ENCODE measurements at places on chromosomes 12 and 14. TPM values are rescaled to one million over a fixed set of nuclear protein-coding genes. Genes with fewer than 3 reads are reported as not detected.

FGF23 gene
- total RNA-seq, result not detected

DDX51 gene
- total RNA-seq, result 19.9 TPM

PCED1B gene
- total RNA-seq, result 44.4 TPM

PLEK2 gene
- 29.7 TPM for total RNA-seq

ABCD2 gene
- not detected for total RNA-seq

PRICKLE1 gene
- 0.85 TPM for total RNA-seq

FGD6 gene
- 14.9 TPM for total RNA-seq

RHEBL1 gene
- 5.4 TPM for total RNA-seq

KLRF1 gene
- not detected for total RNA-seq

EXOC3L4 gene
- total RNA-seq, result 1.1 TPM

CIDEB gene
- total RNA-seq, result 0.35 TPM

CMAS gene
- 45.6 TPM for total RNA-seq

PDE3A gene
- total RNA-seq, result 4.3 TPM

ANO6 gene
- 69.2 TPM for total RNA-seq

KRT75 gene
- 0.13 TPM for total RNA-seq

CACNB3 gene
- 39.7 TPM for total RNA-seq

OR10P1 gene
- not detected for total RNA-seq

MYO1A gene
- 0.24 TPM for total RNA-seq

FBLN5 gene
- total RNA-seq, result 2.4 TPM

HOXC5 gene
- 0.85 TPM for total RNA-seq

CRIP1 gene
- total RNA-seq, result 1,965 TPM

CBLN3 gene
- 1.4 TPM for total RNA-seq

KRT72 gene
- not detected for total RNA-seq

SOAT2 gene
- 0.18 TPM for total RNA-seq

KRT82 gene
- not detected for total RNA-seq

FAM222A gene
- 7.2 TPM for total RNA-seq

RASSF3 gene
- 26.9 TPM for total RNA-seq

HHIPL1 gene
- total RNA-seq, result 0.34 TPM

GALNT6 gene
- 4.0 TPM for total RNA-seq

TMEM117 gene
- 2.5 TPM for total RNA-seq

ARHGEF25 gene
- 6.1 TPM for total RNA-seq

HPD gene
- total RNA-seq, result 1.8 TPM

FAIM2 gene
- 0.02 TPM for total RNA-seq

TAS2R46 gene
- 0.08 TPM for total RNA-seq

POTEG gene
- not detected for total RNA-seq

ZDHHC22 gene
- total RNA-seq, result 0.46 TPM

IL31 gene
- total RNA-seq, result not detected

FRMD6 gene
- total RNA-seq, result 38.8 TPM

AVPR1A gene
- 0.02 TPM for total RNA-seq

PLBD2 gene
- 34.2 TPM for total RNA-seq

UNC79 gene
- total RNA-seq, result 0.02 TPM

CFAP54 gene
- 1.2 TPM for total RNA-seq

CCDC184 gene
- total RNA-seq, result 3.1 TPM

NFATC4 gene
- total RNA-seq, result 0.21 TPM

PLXNC1 gene
- total RNA-seq, result 0.06 TPM

KLRK1 gene
- total RNA-seq, result not detected

SLC17A8 gene
- not detected for total RNA-seq

NPAS3 gene
- total RNA-seq, result not detected

RIPK3 gene
- not detected for total RNA-seq

FUT8 gene
- 13.4 TPM for total RNA-seq

CSRP2 gene
- 20.6 TPM for total RNA-seq

CPNE6 gene
- not detected for total RNA-seq

GPR68 gene
- 0.03 TPM for total RNA-seq

All from A549 treated with CORT108297 at 1 μM for 4 hours (cell line).